ENCODE measurements at places on chromosomes 6 and 20. TPM values are rescaled to one million over a fixed set of nuclear protein-coding genes. Genes with fewer than 3 reads are reported as not detected.

DNA sequence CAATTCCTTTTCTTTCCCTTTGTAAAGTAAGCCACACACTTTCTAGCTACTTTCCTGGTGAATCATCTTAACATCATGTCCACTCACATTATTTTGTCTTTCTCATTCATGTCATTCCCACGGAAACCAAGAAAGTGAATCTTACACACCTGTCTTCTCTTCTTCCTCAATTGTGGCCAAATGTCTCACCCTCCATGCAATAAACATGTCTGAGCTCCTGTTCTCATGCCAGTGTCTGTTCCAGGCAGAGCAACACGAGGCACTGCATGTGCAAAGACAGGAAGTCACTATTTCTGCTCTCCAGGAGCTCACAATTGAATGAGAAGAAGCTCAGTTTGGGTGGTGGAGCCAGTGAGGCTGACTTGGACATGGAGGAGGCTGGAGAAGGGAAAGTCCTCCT, 29.0 kb upstream of the TMEM244 start:
- no peaks in the 10 kb centered on the region for H3K4me1 ChIP-seq
- H3K4me3 ChIP-seq, result no peak overlapping the region
- no peaks in the 10 kb centered on the region for H3K27me3 ChIP-seq
- no peak for DNase-seq
- H3K36me3 ChIP-seq, result no peaks in the 10 kb centered on the region

DNA sequence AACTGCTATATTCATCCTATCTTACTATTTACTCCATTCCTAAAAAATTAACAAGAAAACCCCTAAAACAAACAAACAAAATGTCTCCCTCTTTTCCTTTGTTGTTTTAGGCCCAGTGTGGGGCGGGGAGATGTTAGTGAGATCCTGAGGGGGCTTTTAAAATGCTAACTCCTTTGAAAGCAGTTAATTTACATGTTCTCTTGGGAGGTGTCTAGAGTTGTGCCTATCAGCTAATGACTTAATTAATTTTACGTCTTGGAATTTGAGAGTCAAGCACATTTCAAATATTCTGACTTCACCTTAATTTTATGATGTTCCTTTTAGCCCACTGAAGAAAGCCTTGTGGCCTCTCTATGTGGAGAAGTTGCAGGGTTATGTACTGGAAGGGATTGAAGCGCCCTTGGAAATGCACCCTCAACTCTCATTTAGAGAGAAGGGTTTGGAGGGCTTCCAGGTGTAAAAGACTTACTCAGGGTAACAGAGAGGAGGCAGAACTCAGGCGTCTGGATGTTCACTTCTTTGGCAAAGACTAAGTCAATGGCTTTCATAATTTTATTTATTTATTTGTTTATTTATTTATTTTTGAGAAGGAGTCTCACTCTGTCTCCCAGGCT, 4.9 kb downstream of the SASH1 start:
- H3K27me3 ChIP-seq, result no peaks in the 10 kb centered on the region
- H3K27ac ChIP-seq, result no peak overlapping the region
- DNase-seq, result no peak
- no peaks in the 10 kb centered on the region for H3K36me3 ChIP-seq
- no peak overlapping the region for H3K4me3 ChIP-seq

DNA sequence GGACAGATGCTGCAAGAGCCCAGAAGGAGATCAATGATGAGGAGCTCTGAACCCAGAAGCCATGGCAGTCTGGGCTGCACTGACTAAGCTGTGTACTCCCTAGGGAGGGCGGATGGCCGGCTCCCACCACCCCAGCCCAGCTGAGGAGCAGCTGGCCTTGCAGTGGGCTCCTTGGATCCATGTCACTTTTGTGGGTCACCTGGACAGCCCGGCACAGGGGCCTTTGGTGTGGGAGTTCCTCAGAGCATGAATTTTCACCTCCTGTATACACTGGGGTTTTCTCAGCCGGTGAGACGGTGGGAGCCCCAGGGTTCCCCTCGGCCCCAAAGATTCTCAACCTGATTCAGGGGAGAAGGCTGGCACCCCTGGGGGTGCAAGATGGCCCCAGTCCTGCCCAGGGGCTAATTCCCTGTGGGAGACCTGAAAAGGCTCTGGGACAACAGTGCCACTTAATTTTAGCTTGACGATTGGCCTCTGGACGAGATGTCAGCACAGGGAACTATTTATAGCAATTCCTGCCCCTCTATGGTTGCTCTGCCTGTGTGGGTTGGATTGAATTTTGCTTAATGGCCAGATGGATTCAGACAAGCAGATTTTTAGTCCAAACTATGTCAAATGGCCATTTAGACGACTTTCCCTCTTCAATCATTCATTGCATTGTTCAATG, 121.6 kb upstream of the PMEPA1 start:
- H3K36me3 ChIP-seq, result no peaks in the 10 kb centered on the region
- no peak for DNase-seq
- no peaks in the 10 kb centered on the region for H3K27me3 ChIP-seq
- no peak overlapping the region for H3K27ac ChIP-seq

DNA sequence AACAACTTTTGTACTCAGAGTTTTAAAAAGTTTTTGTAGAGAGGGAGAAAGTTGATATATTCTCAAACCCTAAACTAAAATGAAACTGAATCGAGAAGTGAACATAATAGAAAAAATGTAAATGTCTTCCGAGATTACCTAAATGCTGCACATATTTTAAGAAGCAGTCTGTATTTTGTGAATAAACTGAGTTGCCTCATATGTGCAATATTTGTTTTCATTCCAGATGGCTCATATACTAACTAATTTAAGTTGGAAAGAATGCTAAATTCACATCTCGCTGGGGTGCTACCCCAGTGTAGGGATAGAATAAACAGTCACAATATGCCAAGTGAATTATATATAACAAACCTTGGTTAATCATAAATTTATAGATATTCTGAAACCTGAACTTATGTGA, 285.9 kb upstream of the THEMIS start:
- H3K36me3 ChIP-seq, result no peaks in the 10 kb centered on the region
- no peak overlapping the region for H3K4me3 ChIP-seq
- H3K27me3 ChIP-seq, result no peaks in the 10 kb centered on the region
- no peak for DNase-seq

DNA sequence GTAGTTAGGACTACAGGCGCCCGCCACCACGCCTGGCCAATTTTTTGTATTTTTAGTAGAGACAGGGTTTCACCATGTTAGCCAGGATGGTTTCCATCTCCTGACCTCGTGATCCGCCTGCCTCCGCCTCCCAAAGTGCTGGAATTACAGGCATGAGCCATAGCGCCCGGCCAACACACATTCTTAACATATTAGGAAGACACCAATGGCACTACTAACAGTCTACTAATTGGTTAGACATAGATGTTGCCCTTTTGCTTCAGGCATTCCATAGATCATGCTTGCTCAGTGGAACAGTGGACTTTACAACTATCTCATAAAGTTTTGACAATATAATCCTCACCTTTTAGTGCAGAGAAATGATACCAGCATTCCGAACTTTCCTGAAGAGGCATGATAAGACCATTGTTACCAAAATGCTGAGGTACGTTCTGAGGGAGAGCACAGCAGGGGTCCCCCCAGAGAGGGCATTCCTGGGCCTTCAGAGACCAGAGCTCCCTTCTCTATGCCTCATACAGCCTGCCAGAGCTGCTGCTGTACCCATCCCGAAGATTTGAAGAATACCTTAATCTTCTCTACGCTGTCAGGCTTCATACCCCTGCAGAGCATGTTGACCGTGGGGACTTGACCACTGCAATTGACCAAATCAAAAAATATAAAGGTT, 89.4 kb downstream of the ECT2L start:
- no peaks in the 10 kb centered on the region for H3K27me3 ChIP-seq
- H3K4me1 ChIP-seq, result no peaks in the 10 kb centered on the region

Gene MTG2
- 56.2 TPM for polyA plus RNA-seq

All from psoas muscle (tissue), 8 donors.